ENCODE measurements at places on chromosomes 5 and 9.

DNA sequence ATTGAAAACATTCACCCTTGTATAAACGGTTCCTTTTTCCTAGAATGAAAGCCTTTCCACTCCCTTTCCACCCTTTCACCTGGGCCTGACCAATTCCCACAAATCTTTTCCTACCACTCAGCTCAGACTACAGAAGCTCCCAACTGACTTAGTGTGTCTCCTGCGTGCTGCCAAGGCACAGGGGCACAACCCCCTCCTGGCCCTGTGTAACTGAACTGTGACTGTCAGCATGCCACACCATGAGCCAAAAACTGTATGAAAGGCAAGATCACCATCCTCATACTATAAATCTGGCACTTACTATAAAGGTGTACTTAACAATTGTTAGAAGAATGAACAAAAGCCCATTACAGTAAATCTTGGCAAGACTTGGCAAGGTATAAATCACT, 11.5 kb downstream of the NOL8 start:
- DNase-seq = no peak
- H3K36me3 ChIP-seq = peaks cover 61% of the 10 kb centered on the region
- H3K4me3 ChIP-seq = no peak overlapping the region

GRCh38 chr9:91066042-91066415, 264.4 kb downstream of the SYK start:
- no peaks in the 10 kb centered on the region for H3K27me3 ChIP-seq
- no peaks in the 10 kb centered on the region for H3K4me1 ChIP-seq
- DNase-seq = no peak
- no peak overlapping the region for H3K27ac ChIP-seq
- H3K4me3 ChIP-seq = no peak overlapping the region

DNA sequence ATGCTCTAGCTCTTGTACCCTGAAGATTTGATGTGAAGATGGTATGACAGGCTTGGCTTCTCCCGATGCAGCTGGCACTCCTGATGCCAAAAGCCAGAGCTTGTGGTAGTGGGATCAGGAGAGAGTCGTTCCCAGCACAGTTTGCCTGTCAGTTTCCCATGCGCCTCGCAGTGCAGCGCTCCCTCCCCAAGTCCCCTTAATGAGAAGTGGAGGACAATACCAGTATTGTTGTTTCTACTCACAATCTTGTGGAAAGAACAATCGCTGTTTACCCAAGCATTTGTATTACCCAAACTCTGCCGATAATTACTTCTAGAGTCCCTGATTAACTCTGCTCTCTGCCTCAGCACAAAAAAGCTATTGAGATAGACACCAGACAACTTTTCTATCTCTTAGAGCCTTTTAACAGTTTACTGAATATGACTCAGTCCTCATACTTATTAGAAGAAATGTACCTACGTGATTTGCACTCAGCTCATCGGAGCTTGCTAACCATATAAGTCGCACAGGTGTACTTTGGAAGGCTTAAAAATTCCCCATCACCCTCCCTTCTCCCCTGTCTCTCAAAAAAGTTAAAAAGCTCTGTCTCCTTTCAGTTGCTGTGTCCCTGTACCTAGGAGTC, 283.2 kb upstream of the TMEM161B start:
- no peaks in the 10 kb centered on the region for H3K4me1 ChIP-seq
- H3K27me3 ChIP-seq = no peaks in the 10 kb centered on the region
- no peak for DNase-seq
- H3K4me3 ChIP-seq = no peak overlapping the region
- H3K36me3 ChIP-seq = no peaks in the 10 kb centered on the region

- DNase-seq = no peak
- no peak overlapping the region for H3K4me3 ChIP-seq
- H3K27me3 ChIP-seq = no peaks in the 10 kb centered on the region
- H3K4me1 ChIP-seq = no peaks in the 10 kb centered on the region
Observed at GRCh38 chr5:99272576-99272975, 343.8 kb upstream of the CHD1 start.

GRCh38 chr5:128706269-128706668, 168.2 kb upstream of the FBN2 start:
- H3K36me3 ChIP-seq = no peaks in the 10 kb centered on the region
- no peak overlapping the region for H3K27ac ChIP-seq
- no peak for DNase-seq
- no peak overlapping the region for H3K4me3 ChIP-seq
- no peaks in the 10 kb centered on the region for H3K4me1 ChIP-seq
- no peaks in the 10 kb centered on the region for H3K27me3 ChIP-seq

DNA sequence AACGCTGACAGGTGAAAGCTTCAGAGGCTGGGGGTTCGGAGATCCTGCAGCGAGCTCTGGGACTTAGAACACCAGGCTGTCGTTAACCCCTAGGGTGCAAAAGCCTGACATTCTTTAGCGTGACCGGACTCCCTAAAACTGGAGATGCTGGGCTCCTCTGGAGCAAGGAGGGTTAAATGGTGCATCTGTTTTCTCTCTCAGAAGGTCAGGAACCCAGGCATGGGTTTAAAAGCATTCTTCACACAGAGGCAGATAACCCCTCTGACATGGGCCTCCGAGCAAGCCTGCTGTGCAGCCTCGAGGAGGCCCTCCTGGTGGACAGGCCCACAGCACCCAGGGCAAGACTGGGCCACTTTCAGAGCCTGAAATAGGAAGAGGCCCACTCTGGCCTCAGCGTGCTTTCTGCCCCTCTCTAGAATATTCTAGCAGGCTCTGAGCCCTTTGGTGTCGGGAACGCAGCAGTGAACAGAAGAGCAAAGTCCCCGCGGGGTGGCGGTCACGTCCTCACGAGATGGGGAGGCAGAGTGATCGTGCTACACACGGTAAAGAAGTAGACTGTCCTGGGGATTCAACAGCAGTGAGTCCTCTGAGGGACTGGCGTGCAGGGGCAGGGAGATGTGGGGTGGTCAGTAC, 124.8 kb downstream of the COL23A1 start:
- H3K27me3 ChIP-seq = no peaks in the 10 kb centered on the region
- no peak overlapping the region for H3K4me3 ChIP-seq
- H3K4me1 ChIP-seq = no peaks in the 10 kb centered on the region
- H3K27ac ChIP-seq = no peak overlapping the region
- no peaks in the 10 kb centered on the region for H3K36me3 ChIP-seq

DNA sequence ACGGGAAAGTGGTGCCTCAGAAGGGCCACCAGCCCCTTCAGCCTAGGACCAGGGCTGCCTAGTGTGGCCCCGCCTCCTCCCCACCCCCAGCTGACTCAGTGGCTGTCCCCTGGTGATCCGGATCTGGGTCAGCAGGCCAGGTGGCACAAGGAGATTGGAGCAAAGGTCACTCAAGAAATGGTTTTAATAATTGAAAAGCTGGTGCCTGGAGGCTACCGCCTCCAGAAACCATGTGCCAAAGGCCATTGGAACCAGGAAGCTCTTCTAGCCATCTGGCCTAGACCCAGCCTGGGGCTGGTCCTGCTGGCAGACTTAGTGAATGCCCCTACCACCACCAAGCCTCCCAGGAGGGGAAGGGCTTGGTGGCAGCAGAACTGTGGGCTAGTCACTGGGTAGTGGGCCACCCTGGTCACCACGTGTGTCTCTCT, 1.5 kb downstream of the ST6GALNAC4 start:
- H3K27ac ChIP-seq = no peak overlapping the region
- H3K4me3 ChIP-seq = no peak overlapping the region
- no peaks in the 10 kb centered on the region for H3K27me3 ChIP-seq
- peaks cover 31% of the 10 kb centered on the region for H3K4me1 ChIP-seq

GRCh38 chr9:31606678-31607077, 777.8 kb upstream of the ACO1 start:
- H3K27ac ChIP-seq = no peak overlapping the region
- H3K4me1 ChIP-seq = no peaks in the 10 kb centered on the region
- no peak overlapping the region for H3K4me3 ChIP-seq
- H3K27me3 ChIP-seq = no peaks in the 10 kb centered on the region

GRCh38 chr5:101658433-101658832, 637.7 kb downstream of the SLCO4C1 start:
- H3K27me3 ChIP-seq = no peaks in the 10 kb centered on the region
- DNase-seq = no peak
- no peaks in the 10 kb centered on the region for H3K36me3 ChIP-seq
- H3K27ac ChIP-seq = no peak overlapping the region

DNA sequence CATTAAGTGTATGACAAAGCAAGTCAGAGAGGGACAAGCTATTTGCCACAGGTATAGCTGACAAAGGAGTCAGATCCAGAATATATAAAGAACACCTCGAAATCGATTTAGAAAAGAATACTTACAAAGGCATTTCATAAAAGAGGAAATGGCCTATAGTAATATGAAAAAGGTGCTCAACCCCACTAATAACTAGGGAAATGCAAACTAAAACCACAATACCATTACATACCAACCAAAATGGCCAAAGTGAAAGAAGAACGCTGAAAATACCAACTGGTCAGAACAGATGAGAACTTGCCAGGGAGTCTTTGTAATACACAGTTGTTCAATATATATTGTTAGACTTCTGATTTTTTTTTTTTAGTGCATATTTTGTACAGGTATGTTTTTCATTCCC, 152.9 kb downstream of the CDC42SE2 start:
- peaks cover 9% of the 10 kb centered on the region for H3K36me3 ChIP-seq
- H3K27ac ChIP-seq = no peak overlapping the region
- no peak for DNase-seq
- H3K4me3 ChIP-seq = no peak overlapping the region

DNA sequence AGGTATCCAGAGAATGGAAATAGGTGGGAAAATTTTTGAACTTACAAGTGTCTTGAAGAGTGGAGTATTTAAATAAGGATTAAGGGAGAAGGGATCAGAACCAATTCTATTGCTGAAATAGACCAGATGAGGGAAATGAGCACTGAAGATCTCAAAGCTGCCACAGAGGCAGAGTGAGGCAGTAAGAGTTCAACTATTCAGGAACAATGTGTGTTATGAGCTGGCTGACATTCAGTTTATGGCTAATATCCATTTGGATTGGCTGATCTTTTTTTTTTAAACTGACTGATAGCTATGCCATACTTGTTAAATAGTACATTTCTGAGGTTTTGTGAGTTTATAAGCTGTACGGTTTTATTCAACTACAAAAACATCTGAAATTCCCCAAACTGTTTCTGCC, 95.3 kb upstream of the GNA14 start:
- peaks cover 2% of the 10 kb centered on the region for H3K36me3 ChIP-seq
- no peaks in the 10 kb centered on the region for H3K4me1 ChIP-seq
- no peaks in the 10 kb centered on the region for H3K27me3 ChIP-seq
- no peak overlapping the region for H3K27ac ChIP-seq

GRCh38 chr9:103533318-103533717, 538.2 kb downstream of the CYLC2 start:
- no peak for DNase-seq
- no peaks in the 10 kb centered on the region for H3K36me3 ChIP-seq
- no peak overlapping the region for H3K27ac ChIP-seq

GRCh38 chr9:114229295-114229694, 74.0 kb downstream of the COL27A1 start:
- no peak for DNase-seq
- no peaks in the 10 kb centered on the region for H3K4me1 ChIP-seq
- H3K36me3 ChIP-seq = no peaks in the 10 kb centered on the region
- no peak overlapping the region for H3K4me3 ChIP-seq
- peaks cover 3% of the 10 kb centered on the region for H3K27me3 ChIP-seq
- H3K27ac ChIP-seq = no peak overlapping the region

DNA sequence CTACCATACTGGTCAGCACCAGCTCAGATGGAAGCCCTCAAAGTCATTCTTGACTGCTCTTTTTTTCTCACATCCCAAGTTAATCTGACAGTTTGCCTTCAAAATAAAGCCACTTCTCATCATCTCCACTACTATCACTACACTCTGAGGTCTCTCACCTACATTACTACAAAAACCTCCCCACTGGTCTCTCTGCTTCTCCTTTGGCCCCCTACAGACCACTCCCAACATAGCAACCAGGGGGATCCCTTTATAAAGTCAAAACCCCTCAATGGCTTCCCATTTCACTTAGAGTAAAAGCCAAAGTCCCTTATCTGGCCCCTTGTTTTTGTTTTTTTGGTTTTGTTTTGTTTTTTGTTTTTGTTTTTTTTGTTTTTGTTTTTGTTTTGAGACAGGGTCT, 4.6 kb downstream of the ARAP3 start:
- no peaks in the 10 kb centered on the region for H3K36me3 ChIP-seq
- no peaks in the 10 kb centered on the region for H3K4me1 ChIP-seq
- no peak overlapping the region for H3K4me3 ChIP-seq
- no peaks in the 10 kb centered on the region for H3K27me3 ChIP-seq
- H3K27ac ChIP-seq = no peak overlapping the region

GRCh38 chr5:74587300-74587699, 53.2 kb downstream of the ENC1 start:
- peaks cover 6% of the 10 kb centered on the region for H3K27me3 ChIP-seq
- no peak for DNase-seq
- H3K27ac ChIP-seq = no peak overlapping the region
- no peaks in the 10 kb centered on the region for H3K4me1 ChIP-seq
- H3K4me3 ChIP-seq = no peak overlapping the region

DNA sequence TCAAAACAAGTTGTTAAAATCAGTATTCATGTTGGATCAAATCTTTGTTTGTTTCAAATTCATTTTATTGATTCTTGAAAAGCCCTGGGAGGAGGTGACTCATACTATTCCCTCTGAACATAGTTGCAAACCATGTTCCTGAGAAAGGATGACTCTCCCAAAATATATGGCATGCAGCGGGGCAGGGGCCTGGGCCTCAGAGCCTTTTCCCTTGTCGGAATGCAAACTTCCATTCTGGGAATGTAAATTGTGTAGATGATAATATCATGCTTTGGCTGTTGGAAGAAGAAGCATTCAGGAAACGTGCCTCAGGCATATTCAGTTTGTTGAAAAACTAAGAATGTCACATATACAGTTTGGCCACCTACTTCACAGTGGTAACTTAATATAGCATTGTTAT, 242.0 kb downstream of the AUH start:
- H3K4me3 ChIP-seq = no peak overlapping the region
- H3K27me3 ChIP-seq = no peaks in the 10 kb centered on the region
- DNase-seq = no peak
- H3K36me3 ChIP-seq = no peaks in the 10 kb centered on the region
- no peak overlapping the region for H3K27ac ChIP-seq
- H3K4me1 ChIP-seq = no peaks in the 10 kb centered on the region

DNA sequence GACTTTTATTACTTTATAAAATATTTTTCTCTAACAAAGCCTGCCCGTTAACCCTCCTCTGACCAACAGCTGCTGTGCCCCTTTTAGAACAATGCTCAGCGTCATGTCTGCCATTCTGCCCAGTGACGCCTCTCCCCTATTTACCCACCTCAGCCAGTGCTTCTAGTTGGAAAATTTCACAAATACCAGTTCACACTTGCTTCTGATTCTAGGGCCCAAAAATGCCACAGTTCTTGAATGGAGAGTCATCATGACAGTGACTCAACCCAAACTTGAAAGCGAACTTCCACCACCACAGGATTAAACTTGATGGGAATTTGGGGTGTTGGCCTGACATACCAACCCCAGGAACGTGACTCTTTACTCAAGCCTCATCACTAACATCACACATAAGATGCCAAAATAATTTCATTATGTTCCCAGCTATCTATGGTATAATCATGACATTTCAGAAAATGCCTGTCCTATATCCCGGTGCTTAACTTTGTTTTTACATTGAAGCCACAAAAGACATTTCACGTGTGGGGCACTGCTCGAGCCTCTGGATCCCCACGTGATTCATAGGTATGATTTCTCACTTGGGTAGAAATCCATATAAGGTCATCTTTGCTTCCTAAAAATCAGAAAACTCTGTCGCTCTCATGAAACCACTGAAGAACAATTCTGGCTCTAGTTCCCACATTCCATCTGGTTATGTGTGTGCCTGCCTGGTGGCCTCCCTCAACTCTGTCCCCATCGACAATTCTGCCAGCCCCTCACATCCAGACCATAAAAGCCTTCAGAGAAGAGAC, 220.9 kb downstream of the ACTL7B start:
- peaks cover 5% of the 10 kb centered on the region for H3K27me3 ChIP-seq
- no peak overlapping the region for H3K27ac ChIP-seq
- no peaks in the 10 kb centered on the region for H3K36me3 ChIP-seq
- no peak for DNase-seq
- H3K4me1 ChIP-seq = no peaks in the 10 kb centered on the region
